ENCODE measurements at places on chromosomes 4 and X.

DNA sequence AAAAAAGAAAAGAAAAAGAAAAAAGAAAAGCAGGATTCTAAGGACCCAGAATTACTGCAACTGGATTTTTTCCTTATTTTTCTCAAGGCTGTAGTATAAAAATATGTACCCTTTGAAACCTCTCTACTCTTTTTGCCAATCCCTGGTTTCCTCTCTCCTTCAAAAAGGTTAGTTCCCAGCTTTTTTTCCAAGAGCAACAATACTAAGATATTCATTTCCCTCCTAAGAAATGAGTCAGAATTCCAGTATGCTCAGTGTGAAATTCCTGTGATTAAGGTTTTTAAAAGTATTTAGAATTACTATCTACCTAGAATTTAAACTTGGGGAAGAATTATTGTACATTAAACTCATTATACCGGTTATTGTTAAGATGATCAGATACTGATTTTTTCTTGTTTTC is 22.0 kb downstream of the SMIM14 start:
- DNase-seq, result peak; percentile 60

DNA sequence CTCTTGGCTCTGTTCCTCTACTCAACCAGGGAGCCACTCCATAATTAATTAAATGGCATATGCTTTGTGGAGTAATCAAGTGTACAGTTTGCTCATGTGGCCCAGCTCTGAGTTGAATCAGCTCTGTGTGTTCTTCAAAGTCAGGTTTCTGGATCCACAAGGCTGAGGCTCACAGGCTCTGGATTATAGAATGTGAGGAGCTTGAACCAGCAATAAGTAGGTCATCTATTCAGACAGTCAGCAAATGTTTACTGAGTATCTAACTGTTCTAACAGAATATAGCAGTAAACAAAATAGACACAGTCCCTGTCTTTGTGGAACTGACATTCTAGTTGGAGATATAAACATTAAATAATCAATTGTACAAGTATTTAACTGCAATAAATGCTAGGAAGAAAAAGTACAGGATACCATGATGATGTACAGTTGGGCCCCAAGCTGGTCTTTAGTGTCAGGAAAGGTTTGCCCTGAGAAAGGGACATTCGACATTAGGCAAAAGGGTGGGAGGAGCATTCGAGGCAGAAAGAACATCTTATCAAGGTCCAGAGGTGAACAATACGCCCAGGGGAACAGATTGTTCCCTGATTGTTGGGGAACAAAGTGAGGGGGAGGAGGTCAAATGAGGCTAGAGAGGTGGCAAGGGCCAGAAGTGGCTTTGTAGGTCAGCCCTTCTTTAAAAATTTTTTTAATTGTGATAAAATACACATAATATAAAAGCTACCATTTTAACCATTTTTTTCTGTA is 20.5 kb upstream of the TSR2 start:
- DNase-seq, result no peak

- no peak for DNase-seq
These were observed 14.4 kb upstream of the ENAM start for GRCh38 chr4:70614184-70614555.

- DNase-seq, result peak; percentile 66
These were observed 6.8 kb downstream of the STAP1 start for GRCh38 chr4:67565284-67565683.

DNA sequence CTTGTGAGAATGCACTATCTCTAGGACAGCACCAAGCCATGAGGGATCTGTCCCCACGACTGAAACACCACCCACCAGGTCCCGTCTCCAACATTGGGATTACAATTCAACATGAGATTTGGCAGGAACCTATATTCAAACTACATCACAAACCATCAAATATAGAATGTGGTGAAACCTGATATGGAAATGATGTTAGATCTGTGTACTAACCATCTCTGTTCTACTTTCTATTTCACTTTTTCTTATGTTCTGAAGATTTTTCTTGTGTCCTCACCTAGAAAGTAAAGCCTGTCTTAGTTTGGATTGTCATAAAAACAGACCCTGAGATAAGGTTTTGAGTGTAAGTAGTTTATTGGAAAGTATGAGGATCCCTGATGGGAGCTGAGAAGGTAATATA is 37.8 kb upstream of the TACR3 start:
- DNase-seq, result no peak

DNA sequence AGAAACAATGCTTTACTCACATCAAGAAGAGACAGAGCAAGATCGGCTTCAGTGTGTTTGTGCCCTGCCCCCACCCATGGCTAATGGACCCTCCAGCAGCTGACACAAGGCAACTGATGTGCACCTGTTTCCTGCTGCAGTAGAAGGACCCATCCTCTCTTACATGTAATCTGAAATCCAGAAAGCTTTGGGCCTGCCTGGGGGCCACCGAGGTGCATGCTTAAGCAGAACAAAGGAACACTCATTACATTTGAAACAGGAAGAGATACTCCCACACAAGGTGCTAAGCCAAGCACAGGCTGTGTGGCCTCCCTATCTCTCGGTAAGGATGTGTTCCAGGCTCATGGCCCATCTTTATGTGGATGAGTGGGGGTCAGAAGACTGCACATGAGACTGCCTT is 338.0 kb downstream of the SPOCK3 start:
- DNase-seq, result no peak

GRCh38 chr4:183186813-183187212 is 87.8 kb downstream of the WWC2 start:
- no peak for DNase-seq

DNA sequence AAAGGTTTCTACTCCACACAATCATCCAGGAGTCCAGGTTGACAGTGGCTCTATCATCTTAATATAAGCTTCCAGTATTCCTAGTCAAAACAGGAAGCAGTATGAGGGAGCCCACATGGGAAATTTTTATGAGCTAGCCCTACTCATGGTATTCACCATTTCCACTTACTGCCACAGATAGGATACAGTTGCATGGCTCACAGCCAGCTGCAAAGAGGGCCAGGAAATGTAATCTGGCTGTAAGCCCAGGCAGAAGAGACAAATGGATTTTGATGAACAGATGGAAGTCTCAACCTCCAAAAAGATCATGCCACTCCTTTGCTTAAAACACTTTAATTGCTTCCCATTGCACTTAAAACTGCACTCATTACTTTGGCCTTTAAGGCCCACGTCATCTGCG is 150.6 kb downstream of the ADAMTS3 start:
- DNase-seq, result peak; percentile 86

DNA sequence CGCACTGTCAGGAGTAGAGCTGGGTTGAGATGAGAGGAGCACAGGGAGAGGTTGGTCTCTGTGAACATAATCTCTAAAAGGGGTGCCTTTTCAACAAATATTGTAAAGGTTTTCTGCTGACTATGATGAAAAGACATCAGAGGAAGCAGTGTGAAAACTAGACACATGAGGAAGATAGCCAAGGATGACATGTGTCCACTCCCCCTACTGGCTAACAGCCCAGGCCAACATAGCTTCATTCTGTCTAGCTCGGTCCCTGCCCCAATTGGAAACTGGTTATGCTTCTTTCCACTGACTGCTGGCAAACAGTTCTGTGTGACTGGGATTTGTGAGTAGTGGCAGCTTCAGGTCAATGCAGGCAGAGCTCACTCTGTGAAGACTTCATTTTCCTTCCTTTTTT is 115.4 kb upstream of the ESX1 start:
- peak; percentile 2 for DNase-seq

DNA sequence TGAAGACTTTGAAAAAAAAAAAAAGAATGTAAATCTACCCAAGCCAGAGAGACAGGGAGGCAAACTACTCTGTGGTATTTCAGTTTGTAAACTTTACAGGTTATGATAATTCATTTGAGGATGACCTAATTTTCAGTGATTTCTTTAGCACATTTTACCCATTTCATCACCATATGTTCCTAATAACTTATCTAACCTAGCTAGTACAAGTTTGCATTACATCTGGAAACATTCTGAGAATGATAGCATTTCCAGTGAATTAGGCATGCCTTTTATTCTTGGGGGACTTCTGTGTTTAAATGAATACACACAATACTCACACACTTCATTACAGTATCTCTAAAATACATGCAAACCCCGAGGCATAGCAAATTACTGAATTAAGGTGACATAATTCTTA is 1055.5 kb downstream of the PCDH18 start:
- no peak for DNase-seq

Measured in fibroblast of upper back skin (primary cell).